Cortex of kidney (tissue), 1 donor: ENCODE measurements at places on chromosomes 11 and 22.

GRCh38 chr11:20707876-20708275, 38.5 kb downstream of the NELL1 start:
- no peak for DNase-seq

DNA sequence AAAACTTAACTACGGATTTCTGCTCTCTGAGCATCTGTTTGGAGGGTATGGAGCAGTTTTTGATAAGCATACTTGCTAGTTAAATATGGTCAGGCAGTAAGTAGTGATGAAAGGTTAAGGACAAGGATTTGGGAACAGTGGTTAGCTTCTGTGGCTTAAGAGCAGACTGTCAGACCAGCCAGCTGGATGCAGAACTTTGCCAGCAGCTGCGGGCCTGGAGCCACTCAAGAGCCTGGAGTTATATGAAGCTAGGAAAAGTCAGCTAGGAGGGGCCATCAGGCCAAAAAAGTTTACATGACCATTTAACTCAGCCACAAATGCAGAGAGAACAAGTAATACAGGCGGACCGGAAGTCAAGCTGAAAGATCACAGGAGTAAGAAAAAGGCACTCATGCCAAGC, 1817.7 kb downstream of the LRRC4C start:
- no peak for DNase-seq

DNA sequence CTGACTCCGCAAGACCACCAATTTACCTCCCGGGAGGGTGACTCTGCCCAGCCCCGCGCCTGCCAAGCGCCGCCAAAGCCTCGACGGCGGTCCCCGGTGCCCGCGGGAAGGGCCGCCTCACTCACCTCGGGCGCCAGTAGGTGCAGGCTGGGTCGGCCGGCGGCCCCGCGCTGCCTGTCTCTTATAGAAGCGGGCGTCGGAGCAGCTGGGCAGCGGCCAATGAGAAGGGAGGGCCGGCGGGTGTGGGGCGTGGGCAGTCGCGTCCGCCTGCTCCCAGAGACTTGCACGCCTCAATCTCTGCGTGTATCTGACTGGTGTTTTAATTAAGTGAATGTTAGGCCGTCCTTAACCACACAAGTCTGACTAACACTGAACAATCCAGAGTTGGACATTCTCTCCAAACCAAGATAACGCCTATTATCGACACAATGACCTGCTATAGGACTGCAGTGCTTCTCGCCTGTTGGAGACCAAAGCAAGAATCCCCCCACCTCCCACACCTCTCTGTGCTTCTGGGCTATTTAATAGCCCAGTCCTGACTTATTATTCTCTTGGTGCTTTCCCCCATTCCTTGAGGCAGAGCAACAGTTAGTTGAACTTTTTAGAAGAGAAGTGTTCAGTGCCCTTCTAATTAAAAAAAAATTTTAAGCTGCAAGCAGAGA, at the start of gene TPH1:
TSS of gene TPH1 (minus strand) at position 154 of the 662 bp plus-strand sequence. CDS start 5,507 bp downstream, outside the sequence.
- no peak for DNase-seq

DNA sequence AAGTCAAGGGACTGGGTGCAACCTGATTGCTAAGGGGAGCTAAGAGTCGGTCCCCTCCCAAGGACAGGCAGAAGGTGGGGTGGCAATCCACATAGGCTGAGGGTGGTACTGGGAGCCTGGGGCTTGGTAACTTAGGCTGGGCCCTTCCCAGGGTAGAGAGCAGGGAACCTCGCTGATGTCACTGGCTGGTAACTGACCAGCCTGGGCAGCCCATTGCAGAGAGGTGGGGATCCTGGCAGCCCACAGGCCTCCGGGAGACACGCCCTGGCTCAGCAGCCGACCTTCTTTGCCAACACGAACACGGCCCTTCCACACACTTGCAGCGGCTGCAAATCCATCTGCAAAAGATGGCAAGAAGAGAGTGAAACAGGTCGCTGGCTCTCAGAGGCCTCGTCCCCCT, 25.4 kb downstream of the A4GALT start:
- no peak for DNase-seq

DNA sequence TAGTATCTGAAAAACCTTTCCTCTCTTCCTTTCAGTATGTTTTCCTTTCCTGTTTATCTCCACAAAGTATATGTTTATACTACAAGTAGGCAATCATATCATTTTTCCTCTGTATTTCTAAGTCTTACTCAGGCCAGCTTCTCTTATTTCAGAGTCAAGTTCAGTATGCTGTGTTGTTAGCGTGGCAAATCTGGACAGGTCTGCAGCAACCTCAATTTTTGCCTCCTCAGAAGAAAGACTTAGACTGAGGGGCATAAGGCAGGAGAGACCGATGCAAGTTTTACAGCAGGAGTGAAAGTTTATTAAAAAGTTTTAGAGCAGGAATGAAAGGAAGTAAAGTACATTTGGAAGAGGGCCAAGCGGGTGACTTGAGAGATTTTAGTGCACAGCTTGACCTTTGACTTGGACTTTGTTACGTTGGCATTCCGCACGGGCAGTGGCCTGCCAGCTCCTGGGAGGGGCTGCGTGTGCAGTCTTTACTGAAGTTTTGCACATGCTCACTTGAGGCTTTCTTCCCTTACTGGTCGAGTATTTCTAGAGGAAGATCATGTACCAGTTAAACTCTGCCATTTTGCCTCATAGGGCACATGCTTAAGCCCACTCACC, 343.2 kb downstream of the NTM start:
- no peak for DNase-seq

GRCh38 chr22:30783021-30783420, 88.3 kb downstream of the OSBP2 start:
- no peak for DNase-seq

GRCh38 chr22:38845004-38845740, 1.3 kb upstream of the NPTXR start:
- DNase-seq, result no peak

GRCh38 chr11:102111787-102112508, 1.7 kb downstream of the YAP1 start:
- DNase-seq, result no peak

- no peak for DNase-seq
These were observed 1047.3 kb upstream of the CNTN5 start for GRCh38 chr11:97973352-97973857.

DNA sequence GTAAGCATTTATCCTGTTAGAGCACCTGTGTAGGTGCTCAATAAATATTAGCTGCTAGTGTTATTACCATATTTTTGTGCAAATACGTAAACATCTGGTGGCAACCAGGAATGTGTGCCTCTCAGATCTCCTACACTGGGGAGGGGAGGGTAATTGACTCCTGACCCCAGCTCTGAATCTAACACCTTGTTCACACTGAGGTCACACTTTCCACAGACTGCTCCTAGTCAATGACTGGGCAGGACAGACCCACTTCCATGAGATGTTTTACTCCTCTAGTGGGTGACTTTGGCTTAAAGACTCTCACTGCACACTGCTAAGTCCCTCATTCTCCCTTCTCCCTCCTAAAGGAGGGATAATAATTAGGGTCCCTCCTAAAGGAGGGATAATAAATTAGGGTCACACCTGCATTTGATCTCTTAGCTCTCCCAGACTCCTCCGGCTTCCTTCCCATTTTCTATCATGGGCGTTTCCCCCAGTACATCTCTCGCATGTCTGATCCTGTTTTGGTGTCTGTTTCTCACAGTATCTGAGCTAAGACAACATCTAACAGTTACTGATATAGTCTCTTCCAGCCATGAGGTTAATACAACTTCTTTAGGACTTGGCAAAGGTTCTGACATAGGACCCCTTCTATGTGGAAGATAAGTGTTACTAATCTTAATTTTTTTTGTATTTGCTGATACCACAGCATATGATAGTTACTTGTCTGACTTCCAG, 8.0 kb downstream of the CSTPP1 start:
- DNase-seq, result no peak

DNA sequence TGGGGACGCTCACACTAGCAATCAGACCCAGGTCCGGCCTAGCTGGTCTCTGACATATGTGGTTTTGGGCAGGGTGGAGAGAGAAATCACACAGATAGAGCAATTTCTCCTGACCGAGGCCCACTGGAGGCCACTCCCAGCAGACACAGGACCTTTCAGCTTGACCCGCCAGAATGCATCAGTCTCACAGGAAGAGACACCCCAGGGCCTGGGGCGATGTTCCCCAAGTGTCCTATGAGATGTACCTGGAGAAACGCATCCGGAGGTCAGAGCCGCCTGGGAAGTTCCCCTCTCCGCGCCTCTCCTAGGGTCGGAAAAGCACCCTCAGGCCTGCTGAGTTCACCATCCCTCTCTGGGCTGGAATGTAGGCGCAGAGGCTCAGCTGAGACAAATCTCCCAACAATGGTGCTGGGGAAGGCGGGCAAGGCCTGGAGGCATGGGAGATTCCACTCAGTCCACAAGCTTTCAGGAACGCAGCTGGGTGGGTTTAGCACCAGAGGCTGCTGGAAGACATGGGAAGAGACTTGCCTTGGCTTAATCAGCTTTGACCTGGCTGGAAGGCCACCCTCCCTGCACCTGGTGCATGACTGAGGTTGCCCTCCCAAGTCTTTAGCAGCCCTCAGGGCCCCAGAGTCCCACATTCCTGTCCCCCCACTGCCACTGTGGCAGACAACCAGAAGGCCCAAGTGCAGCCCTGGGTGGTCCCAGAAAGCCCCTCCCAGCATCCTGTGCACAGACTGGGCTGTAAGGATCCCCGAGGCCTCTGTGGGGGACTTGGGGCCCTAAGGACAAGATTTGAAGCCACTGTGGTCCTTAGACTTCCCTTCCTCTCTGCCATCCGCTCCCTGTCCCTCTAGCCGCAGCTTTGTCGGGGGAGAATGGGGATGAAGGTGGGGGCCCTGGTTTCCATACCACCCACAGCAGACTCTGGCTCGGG, 57.5 kb downstream of the RTL6 start:
- no peak for DNase-seq

DNA sequence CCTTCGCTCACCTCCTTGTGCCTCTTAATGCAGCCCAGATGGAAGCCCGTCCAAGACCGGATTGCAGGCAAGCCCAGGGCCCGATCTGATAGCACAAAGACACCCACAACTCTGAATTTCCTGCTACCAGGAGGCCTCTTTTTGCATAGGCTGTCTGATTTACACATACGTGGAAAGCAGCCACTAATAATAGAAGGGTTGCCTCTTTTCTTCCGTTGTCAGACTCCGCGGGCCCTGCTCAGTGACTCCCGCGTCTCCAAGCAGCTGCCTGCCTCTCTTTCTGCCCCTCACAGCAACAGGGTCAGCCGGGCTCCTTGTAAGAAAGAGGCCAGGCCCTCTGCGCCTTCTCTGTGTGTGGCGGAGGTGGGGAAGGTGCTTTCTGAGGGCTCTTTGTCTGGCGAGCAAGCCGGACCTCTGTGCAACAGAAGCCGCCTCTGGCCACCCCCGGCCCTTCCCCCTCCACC, 26.7 kb downstream of the FLI1 start:
- DNase-seq, result no peak

- DNase-seq, result no peak
These were observed 112.7 kb downstream of the FCHSD2 start for GRCh38 chr11:73029403-73029802.

- no peak for DNase-seq
These were observed 860.8 kb downstream of the TBC1D22A start for GRCh38 chr22:47623066-47623762.

GRCh38 chr22:32326647-32327046, 31.0 kb upstream of the RFPL3 start:
- no peak for DNase-seq

GRCh38 chr11:74570266-74571061, 21.9 kb upstream of the POLD3 start:
- no peak for DNase-seq

GRCh38 chr11:6393989-6394670, 3.9 kb downstream of the SMPD1 start:
- DNase-seq, result no peak

DNA sequence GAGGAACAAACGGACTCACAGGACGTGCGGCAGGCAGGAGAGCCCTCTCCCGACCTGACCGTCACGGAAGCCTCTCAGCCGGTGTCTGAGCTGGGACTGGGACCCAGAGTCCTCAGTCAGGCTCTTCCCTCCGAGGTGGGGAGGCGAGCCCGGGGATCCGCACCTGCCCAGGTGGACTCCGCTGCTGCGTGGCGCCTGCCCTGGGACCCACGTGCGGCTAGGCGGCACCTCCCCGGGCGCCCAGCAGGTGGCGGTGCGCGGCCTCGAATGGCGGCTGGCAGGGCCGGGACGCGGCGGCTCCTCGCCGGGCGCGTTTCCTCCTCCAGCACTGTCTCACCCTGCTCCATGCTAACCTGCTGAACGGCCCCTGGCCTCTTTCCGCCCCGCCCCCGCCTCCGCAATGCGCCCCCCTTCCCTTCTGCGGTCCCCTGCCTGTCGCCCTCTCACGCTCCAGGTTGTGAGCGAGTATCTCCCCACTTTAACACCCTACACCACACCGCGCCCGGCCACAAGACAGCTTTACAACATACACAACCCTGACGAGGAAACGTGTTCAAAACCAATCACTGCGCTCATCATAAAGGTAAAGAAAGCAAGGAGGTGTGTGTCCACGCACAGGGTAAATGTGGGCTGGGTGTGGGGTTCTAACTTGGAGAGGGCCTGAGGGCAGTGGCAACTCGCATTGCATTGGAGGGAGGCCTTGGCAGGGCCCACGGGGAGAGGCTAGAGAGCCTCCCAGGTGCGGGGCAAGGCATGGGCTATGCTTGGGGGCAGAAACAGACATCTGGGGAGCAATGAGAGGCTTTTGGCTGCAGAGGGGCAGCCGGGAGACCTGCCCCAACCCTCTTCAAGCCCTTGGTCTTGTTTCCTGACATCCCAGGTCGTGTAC, 25.9 kb upstream of the ATXN10 start:
- DNase-seq, result no peak

DNA sequence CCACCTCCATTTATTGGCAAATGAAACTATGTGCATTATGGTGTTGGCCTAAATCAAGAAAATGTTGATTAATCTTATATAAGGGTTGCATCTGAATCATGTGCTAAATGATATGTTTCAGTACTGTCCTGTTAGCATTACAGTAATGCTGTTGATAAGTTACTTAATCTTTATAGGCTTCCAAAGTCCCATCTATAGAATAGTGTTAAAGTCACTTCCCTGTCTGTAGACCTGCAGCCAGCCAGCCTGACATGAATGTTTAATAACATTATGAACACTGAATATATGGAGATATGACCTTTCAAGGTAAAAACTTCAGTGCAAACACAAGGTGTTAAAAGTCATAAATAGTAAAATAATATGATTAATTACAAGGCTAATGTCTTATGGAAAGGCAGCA, 3.6 kb upstream of the TOM1 start:
- no peak for DNase-seq

DNA sequence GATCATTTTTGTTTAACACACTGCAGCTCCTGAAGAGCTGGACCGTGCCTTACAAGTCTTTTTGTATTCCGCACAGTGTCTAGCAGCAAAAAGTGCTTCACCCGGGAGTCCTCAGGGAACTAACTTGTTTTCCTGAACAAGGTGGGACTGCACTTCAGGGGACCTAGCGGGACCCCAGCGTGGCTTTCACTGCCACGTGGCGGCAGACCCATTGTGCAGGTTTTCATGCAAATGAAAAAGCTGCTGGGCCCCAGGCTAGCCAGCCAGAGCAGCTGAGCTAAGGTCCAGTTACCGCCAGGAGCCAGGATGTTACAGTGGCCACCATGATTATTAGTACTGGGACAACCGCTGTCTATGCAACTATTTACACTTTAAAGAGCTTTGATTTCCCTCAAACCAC, 90.6 kb downstream of the FAR1 start:
- no peak for DNase-seq

DNA sequence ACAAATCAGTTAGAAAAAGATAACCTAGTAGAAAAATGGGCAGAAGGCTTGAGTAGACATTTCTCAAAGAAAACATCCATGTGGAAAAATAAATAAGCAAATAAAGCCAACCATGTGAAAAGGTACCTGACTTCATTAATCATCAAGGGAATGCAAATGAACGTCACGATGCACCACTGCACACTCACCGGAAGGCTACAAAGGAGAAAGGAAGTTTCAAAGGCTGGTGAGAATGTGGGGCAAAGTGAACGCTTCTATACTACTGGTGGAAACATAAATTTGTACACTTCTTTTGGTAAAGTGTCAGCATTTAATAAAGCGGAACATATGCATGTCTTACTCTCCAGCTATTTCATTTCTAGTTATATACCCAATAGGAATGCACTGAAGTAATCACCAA, 166.8 kb downstream of the CSNK2A3 start:
- no peak for DNase-seq
